Fibroblast of mammary gland (primary cell): ENCODE measurements at places on chromosomes 6 and 20.
A peak's percentile ranks its signal among the peaks of the same experiment; 100 is the strongest.

DNA sequence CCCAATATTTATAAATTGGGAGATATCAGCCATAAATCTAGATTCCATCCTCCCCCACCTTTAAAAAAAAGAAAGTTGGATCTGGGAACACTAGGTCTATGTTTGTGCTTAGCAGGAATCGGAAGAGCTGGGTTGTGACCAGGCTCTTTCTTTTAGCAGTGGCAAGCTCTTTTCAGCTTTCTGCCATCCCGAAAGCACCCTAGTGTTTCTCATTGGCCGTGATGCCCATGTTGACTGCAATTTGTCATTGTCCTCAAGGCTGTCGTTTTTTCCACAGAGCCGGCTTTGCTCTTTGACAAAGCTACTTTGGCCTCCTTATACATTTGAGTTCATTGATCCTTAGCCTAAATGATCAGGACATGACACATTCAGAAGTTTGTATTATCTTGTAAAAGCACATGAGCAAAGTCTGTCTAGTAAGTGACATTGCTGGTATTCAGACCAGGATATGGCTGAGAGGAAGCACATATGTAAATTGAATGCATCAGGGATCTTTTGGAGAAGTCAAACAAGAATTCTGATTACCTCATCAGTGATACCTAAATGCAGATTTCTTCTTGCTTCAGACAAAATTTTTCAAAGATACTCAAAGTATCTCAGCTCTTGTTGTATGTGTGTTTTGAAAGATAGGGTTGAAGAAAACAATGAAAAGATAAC is 50.1 kb downstream of the CARMIL1 start:
- DNase-seq: no peak

DNA sequence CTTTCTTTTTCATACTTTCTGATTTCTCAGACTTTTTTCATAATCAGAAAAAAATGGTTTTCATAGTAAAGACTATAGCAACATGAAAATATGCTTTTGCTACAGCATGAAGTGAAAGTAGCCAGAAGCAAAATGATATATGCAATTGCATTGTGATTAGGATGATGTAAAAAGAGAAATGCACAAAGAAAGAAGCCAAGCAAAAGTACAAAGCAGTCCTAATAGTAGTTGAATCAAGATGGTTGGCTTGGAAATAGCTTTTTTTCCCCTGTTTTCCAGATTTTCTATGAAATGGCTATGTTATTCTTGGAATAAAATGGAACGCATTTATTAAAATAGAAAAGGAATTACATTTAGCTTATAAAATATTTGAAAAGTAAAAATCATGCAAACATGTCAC is 77.3 kb downstream of the SEL1L2 start:
- DNase-seq: no peak

DNA sequence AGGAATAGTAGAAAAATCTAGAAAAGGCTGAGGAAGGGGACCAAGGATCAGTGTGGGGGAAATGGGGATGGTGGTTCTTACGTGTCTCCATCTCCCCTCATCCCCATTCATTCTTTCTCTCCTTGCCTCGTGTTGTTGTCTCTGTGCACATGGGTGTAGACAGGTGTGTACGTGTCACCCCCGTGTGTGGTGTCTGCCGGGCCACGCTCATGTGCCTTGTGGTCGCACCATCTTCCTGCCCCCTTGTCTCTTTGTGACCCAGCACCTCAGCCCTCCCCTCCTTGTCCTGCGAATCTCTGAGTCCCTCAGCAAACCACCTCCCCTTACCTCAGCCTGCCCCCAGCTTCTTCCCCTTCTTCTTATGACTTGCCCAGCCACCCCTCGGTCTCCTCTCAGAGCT is 39.4 kb downstream of the FOXP4 start:
- no peak for DNase-seq

GRCh38 chr6:154474648-154475428 is 35.6 kb downstream of the CNKSR3 start:
- peak; percentile 88 for DNase-seq

GRCh38 chr6:158538741-158539140 is 21.1 kb upstream of the TMEM181 start:
- DNase-seq: no peak

GRCh38 chr20:51513545-51513944 is 29.0 kb downstream of the NFATC2 start:
- no peak for DNase-seq

GRCh38 chr6:6801005-6801335 is 212.4 kb downstream of the LY86 start:
- no peak for DNase-seq

- no peak for DNase-seq
Observed at GRCh38 chr20:19213946-19214490, 1.6 kb downstream of the SLC24A3 start.

GRCh38 chr20:44182135-44182765 is 4.7 kb downstream of the JPH2 start:
- no peak for DNase-seq

GRCh38 chr6:128275030-128275429 is 245.4 kb downstream of the PTPRK start:
- peak; percentile 69 for DNase-seq

GRCh38 chr6:167351656-167352345 is 26.9 kb downstream of the TTLL2 start:
- no peak for DNase-seq

- DNase-seq: no peak
Observed at GRCh38 chr6:164331026-164331425, 916.5 kb downstream of the QKI start.

GRCh38 chr20:50607850-50608749 is 83.2 kb downstream of the RIPOR3 start:
- DNase-seq: no peak

DNA sequence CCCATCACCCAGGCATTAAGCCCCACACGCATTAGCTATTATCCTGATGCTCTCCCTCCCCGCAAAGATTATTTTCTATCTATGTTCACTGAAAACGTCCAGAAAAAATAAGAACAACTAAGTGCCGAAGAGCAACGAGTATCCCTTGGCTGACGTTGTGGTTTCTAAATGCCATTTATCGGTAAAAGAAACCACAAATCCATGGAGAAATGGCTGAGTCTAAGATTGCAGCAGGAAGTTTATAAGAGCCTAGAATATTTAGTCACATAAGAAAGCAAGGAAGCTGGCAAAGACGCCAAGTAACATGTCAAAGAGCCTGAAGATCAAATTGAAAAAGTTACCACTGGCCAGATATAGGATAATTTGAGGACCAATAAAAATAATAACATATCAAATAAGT is 18.1 kb upstream of the NOX3 start:
- DNase-seq: peak; percentile 84
